A172 (cell line): ENCODE measurements at places on chromosomes 6 and 20. TPM values are rescaled to one million over a fixed set of nuclear protein-coding genes. Genes with fewer than 3 reads are reported as not detected.

GRCh38 chr6:82603871-82604270 lies 240.3 kb downstream of the TPBG start:
- DNase-seq = no peak

GRCh38 chr6:64334636-64335035 lies 699.0 kb downstream of the PHF3 start:
- no peak for DNase-seq

- no peak for DNase-seq
Measured at GRCh38 chr6:119284861-119285521, 64.6 kb downstream of the MAN1A1 start.

Gene C6orf58
- total RNA-seq = 0.21 and 0.24 TPM in 2 replicates

Gene CRISP3
- total RNA-seq = not detected in 2 replicates

Gene BNIP5
- total RNA-seq = not detected in 2 replicates
